ENCODE measurements at places on chromosomes 12 and 14.

DNA sequence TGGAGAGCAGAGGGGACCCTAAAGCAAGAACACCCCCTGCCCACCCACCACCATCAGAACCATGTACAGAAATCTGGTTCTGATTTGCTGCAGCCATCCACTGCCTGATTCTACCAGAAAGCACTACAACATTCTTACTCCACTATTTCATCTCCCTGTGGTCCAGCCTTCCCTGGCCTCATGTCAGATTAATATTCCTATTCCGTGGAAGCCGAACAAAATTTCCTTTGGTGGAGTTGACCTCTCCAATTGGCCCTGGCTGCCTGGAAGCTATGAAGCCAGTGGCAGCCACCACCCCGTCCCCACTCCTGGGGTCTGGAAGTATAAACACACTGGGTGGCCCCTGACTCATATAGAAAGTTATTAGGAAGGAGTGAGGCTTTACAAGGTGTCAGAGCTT, 60.2 kb downstream of the ANO2 start:
- DNase-seq, result no peak

GRCh38 chr12:100674036-100674888, 100.8 kb downstream of the GAS2L3 start:
- DNase-seq, result no peak

GRCh38 chr12:1313906-1314305, 280.5 kb downstream of the FBXL14 start:
- DNase-seq, result no peak

DNA sequence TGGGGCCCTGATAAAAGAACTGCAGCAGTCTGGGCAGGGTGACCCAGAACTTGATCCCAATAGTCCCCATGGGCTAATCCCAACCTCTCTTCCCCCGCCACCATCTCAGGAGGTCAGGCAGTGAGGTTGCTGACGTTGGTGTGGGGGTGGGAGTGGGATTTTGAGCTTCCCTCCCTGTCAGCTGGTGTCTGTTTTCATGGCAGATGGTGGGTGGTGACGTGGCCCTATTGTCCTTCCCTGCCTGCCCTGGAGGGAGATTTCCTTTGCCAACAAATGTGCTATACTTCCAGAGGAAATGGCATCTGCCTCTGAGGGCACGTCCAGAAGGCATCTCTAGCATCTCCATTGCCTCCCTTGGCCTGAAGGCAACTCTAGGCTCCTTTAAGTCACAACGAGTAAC, 37.7 kb downstream of the NEUROD4 start:
- no peak for DNase-seq

DNA sequence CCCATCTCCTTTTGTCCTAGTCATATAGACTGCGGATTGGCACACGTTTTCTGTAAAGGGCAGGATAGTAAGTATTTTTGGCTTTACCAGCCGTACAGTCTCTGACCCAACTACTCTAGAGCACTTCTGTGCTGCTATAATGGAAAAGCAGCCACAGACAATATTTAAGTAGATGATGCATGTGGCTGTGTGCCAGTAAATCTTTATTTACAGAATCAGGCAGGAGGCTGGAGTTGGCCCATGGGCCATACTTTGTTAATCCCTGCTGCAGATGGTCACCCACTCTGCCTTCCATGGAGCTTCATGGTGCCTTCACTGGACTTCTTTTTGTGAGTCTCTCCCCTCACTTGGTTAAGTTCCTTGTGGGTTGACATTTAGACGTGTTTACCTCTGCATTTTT, 584.5 kb upstream of the TBX3 start:
- no peak for DNase-seq

- peak; percentile 34 for DNase-seq
Observed at GRCh38 chr12:92597997-92598396, 104.8 kb upstream of the PLEKHG7 start.

DNA sequence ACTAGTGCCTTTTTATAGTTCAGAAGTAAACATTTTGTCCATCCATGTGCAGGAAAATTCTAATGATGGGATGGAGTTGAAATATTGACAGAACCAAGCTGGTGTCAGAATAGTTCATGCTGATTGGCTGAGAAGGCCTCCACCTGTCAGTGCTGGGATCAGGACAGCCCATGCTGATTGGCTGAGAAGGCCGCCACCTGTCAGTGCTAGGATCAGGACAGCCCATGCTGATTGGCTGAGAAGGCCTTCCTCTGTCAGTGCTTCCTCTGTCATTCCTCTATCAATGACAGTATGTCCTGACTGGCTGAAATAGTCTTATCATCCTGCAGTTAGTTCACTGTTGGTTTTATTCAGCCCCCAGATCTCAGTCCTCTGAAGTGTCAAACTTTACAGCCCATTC, 95.7 kb downstream of the PPP2R5C start:
- DNase-seq, result no peak

- DNase-seq, result peak; percentile 7
Observed at GRCh38 chr12:18141048-18141982, 51.3 kb upstream of the RERGL start.

- DNase-seq, result peak; percentile 78
Observed at GRCh38 chr12:131803961-131804521, 24.2 kb upstream of the MMP17 start.

- DNase-seq, result no peak
Observed at GRCh38 chr14:30840086-30840779, 34.1 kb upstream of the COCH start.

DNA sequence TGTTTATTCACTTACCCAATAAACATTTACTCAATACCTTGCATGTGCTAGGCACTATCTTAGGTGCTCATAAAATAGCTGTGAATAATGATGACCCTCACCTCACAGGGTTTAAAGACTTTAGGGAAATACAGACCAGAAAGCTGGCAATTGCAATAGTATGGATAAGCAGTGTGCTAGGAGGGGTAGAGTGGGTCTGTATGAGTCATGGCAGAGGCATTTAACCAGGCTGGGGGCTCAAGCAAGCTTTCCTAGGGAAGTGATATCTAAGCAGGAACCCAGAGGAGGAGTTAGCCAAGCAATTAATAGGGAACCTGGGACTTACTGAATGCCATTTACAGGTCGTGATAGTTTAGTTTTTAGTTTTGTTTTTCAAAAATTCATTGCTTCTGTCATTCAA, 123.9 kb upstream of the CCDC198 start:
- no peak for DNase-seq

DNA sequence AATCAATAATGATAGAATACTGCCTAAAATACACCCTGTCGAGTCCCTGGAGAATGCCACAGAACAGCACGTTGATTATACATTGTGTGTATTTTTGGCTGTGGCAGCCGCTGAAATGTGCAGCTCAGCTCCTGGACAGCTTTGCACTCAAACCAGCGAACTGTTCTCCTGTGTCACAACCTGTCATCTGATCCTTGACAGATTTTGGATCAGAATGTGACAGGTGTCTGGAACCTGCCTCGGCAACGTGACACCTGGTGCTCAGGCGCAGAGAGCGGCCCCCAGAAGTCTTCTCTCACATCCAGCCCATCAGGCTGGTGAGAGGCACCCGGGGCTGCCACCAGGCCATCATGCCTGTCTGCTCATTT, 19.3 kb downstream of the MVK start:
- no peak for DNase-seq
